A549 treated with ZK216348 at 1 μM for 4 hours (cell line): ENCODE measurements at places on chromosomes 16 and 17. TPM values are rescaled to one million over a fixed set of nuclear protein-coding genes. Genes with fewer than 3 reads are reported as not detected.

Gene ZNF205
- 8.6 to 16.6 TPM (median 14.1 TPM) in 5 replicates for total RNA-seq

Gene GGT6
- not detected in 5 replicates for total RNA-seq

Gene HLF
- total RNA-seq, result 0.09 to 0.22 TPM (median 0.15 TPM) in 4 of 5 replicates, not detected in the other

Gene ATP6V0D1
- 97.6 to 117 TPM (median 109 TPM) in 5 replicates for total RNA-seq

Gene JMJD6
- 77.4 to 84.0 TPM (median 81.2 TPM) in 5 replicates for total RNA-seq

Gene P3H4
- total RNA-seq, result 23.0 to 39.6 TPM (median 35.6 TPM) in 5 replicates

Gene PKMYT1
- 44.4 to 98.5 TPM (median 91.4 TPM) in 5 replicates for total RNA-seq

Gene PRSS8
- 0.80 to 1.2 TPM (median 0.91 TPM) in 5 replicates for total RNA-seq

Gene KRTAP9-2
- not detected in 5 replicates for total RNA-seq

Gene NTN3
- 0.12 TPM in 1 of 5 replicates, not detected in the others for total RNA-seq

Gene ITGA2B
- total RNA-seq, result 1.2 to 1.9 TPM (median 1.6 TPM) in 5 replicates

Gene SLC5A10
- 0.18 to 0.52 TPM (median 0.28 TPM) in 5 replicates for total RNA-seq

Gene NAGLU
- total RNA-seq, result 24.4 to 48.2 TPM (median 44.7 TPM) in 5 replicates

Gene CCDC154
- 0.31 to 0.55 TPM (median 0.34 TPM) in 3 of 5 replicates, not detected in the others for total RNA-seq

Gene OR1F1
- total RNA-seq, result 0.32 to 0.76 TPM (median 0.41 TPM) in 5 replicates

Gene EMC8
- total RNA-seq, result 53.7 to 83.7 TPM (median 71.9 TPM) in 5 replicates

Gene ACAP1
- total RNA-seq, result 2.9 to 5.3 TPM (median 3.1 TPM) in 5 replicates

Gene NACA2
- not detected in 5 replicates for total RNA-seq

Gene CHST5
- total RNA-seq, result 0.08 TPM in 1 of 5 replicates, not detected in the others

Gene CACNG3
- total RNA-seq, result not detected in 5 replicates

Gene HS3ST3B1
- 0.52 to 0.73 TPM (median 0.68 TPM) in 5 replicates for total RNA-seq

Gene CMTM4
- 18.3 to 39.6 TPM (median 32.5 TPM) in 5 replicates for total RNA-seq

Gene CDK5R1
- total RNA-seq, result 3.6 to 4.2 TPM (median 3.8 TPM) in 5 replicates

Gene BEAN1
- total RNA-seq, result 2.8 to 5.1 TPM (median 3.8 TPM) in 5 replicates

Gene CAMTA2
- 24.5 to 43.4 TPM (median 34.9 TPM) in 5 replicates for total RNA-seq

Gene CLEC18A
- total RNA-seq, result 0.07 to 0.31 TPM (median 0.11 TPM) in 3 of 5 replicates, not detected in the others

Gene DNASE1L2
- total RNA-seq, result 0.75 to 2.1 TPM (median 1.6 TPM) in 5 replicates

Gene CTRB1
- not detected in 5 replicates for total RNA-seq

Gene OR4D1
- total RNA-seq, result not detected in 5 replicates

Gene TTYH2
- 2.0 to 3.7 TPM (median 2.0 TPM) in 5 replicates for total RNA-seq

Gene VASN
- 3.7 to 6.9 TPM (median 6.2 TPM) in 5 replicates for total RNA-seq

Gene FBXW10
- total RNA-seq, result 0.93 to 1.8 TPM (median 1.6 TPM) in 5 replicates

Gene GHDC
- 11.9 to 22.4 TPM (median 20.1 TPM) in 5 replicates for total RNA-seq

Gene HNF1B
- 17.9 to 24.3 TPM (median 22.8 TPM) in 5 replicates for total RNA-seq

Gene SPATA2L
- 6.7 to 15.9 TPM (median 12.0 TPM) in 5 replicates for total RNA-seq

Gene ABCC12
- 0.06 to 0.22 TPM (median 0.20 TPM) in 3 of 5 replicates, not detected in the others for total RNA-seq

Gene HASPIN
- total RNA-seq, result 12.3 to 14.9 TPM (median 13.3 TPM) in 5 replicates

Gene KRTAP1-5
- not detected in 5 replicates for total RNA-seq
